ENCODE measurements at places on chromosomes 2 and 18. TPM values are rescaled to one million over a fixed set of nuclear protein-coding genes. Genes with fewer than 3 reads are reported as not detected.

DNA sequence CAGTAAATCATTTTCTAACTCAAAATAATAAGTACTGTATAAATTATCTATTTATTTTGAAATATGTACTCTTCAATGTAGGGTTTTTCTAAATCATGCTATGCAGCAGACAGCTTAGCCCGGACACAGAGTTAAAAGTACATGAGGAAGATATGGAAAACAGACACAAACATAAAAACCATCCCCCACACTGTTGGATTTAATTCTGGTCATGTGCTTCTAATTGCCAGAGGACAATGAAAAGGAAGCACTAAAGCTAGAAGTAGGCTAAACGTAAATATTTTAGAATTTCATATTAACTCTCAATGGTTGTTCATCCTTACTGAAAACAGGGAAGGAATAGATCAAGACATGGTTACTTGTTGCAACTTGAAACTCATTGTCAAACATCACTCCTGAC, 420.7 kb downstream of the ERBB4 start:
- no peak for DNase-seq

- DNase-seq: no peak
These were observed 170.0 kb upstream of the SIX3 start for GRCh38 chr2:44771522-44771921.

GRCh38 chr2:86807468-86808275, 17.0 kb upstream of the CD8A start:
- DNase-seq: peak; percentile 72

DNA sequence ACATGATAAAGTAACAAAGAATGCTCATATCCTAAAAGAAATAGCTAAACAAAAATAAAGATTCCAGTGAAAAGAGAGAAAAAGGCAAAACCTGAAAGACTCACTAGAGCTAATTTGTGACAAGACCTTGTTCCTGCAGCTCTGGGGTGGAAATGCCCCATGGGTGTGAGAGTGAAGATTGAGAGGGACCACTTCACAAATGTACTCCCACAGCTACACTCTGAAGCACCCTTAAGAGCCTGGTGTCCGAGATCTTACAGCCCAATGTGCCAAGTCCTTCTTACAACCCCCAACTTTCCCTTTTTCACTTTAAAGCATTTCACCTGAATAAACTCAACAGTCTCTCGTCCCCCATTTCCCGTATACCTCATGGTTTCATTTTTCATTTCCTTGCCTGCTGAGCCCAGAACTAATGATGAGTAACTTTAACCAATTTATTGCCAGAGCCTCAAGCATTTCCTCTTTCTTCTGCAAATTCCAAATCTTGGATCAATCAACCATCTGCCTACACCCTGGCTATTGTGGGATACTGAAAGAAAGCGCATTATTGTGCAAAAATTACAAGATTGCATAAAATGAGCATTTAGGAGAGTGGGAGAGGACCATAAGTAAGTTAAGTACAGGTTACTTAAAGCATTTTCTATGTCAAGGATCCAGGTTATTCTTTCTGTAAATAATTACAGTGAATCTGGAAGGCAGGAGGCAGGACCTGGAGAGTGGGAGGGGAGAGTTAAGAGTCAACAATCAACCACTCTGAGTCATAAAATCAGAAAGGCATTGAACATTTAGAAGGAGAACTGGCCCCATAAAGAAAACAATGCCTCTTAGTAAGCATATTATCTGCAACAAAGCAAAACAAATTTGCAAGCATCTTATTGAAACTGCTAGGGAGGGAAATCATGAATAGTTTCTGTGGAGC, 804.4 kb upstream of the CELF4 start:
- no peak for DNase-seq

The HNMT gene
- total RNA-seq: not detected

DNA sequence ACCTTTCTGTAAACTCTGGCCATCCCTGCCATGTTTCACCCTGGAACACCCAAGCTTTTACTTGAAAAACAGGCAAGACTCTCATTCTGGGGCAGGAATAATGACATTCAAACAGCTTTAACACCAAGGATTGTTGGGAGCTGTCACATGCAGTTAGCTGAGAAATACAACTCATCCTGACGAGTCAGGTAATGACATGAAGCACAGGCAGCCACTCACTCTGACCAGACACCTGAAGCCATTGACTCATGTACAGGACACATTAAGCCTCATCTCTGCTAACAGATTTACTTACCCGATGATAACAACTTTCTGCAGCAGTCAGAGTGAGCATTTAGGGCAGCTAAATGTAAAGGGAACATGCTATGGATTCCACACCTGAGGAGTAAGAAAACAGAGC, 163.1 kb upstream of the PGAP1 start:
- no peak for DNase-seq

- peak; percentile 47 for DNase-seq
These were observed 297.2 kb downstream of the NDUFA10 start for GRCh38 chr2:239727776-239728600.

The REG3A gene
- total RNA-seq: not detected

The BCL11A gene
- total RNA-seq: 29.1 TPM

The FSHR gene
- not detected for total RNA-seq

Data from glutamatergic neuron (in vitro differentiated cells).